Immature natural killer cell (primary cell): ENCODE measurements at places on chromosomes 7 and 10.

- DNase-seq = no peak
Observed at GRCh38 chr10:25901199-25901598, 32.8 kb upstream of the MYO3A start.

DNA sequence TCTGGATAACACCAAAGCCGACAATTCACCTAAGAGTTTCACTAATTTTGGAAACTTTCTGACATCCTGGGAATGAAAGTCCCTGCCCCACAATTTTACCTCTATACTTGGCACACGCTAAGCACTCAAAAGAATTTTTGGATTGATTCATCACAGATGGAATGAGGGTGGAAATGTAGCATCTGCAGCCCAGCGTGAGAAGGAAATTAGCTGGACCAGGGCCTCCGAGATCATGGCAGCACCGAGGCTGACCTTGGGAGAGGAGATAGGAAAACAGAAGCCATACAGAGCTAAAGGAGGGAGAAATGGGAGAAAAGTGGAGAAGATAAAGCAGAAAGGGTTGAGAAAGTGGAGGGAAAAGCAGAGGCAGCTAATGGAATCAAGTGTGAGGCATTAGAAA is 606.6 kb upstream of the DPP6 start:
- no peak for DNase-seq

DNA sequence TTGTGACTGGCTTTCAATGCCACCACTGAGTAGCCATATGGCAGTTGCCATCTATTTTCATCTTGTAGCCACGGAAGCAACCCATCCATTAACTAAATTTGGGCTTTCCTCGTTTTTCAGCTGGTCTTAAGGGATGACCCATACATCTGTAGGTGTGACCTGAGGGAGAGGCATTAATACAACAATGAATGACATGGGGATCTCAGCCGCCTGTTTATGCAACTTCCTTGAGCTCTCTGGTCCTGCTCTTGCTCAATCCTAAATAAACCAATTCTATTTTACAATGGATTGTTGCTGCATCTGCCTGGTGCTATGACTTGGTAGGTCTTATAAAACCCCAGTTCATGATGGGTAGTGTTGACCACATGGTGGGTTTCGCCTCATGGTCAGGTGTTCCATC is 21.9 kb upstream of the ADAM22 start:
- DNase-seq = no peak

DNA sequence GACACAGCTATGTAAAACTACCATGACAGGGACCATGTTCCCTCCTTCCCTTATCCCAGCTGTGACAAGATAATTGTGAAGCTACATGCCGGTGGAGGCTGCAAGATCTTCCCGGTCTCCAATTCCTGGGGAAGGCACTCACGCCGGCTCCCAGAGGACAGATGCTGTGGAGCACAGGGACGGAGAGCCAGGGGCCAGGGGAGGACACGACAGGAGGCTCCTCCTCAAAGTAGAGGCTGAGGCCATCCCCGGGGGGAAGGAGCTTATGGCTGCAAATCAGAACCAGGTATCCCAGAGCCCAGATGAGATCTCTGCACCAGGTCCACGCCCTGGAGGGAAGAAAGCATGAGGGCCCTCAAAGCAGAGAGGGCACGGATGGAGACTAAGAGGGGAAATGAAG is 286.2 kb downstream of the TCERG1L start:
- no peak for DNase-seq
